ENCODE measurements at places on chromosomes 12 and 14. TPM values are rescaled to one million over a fixed set of nuclear protein-coding genes. Genes with fewer than 3 reads are reported as not detected.

DNA sequence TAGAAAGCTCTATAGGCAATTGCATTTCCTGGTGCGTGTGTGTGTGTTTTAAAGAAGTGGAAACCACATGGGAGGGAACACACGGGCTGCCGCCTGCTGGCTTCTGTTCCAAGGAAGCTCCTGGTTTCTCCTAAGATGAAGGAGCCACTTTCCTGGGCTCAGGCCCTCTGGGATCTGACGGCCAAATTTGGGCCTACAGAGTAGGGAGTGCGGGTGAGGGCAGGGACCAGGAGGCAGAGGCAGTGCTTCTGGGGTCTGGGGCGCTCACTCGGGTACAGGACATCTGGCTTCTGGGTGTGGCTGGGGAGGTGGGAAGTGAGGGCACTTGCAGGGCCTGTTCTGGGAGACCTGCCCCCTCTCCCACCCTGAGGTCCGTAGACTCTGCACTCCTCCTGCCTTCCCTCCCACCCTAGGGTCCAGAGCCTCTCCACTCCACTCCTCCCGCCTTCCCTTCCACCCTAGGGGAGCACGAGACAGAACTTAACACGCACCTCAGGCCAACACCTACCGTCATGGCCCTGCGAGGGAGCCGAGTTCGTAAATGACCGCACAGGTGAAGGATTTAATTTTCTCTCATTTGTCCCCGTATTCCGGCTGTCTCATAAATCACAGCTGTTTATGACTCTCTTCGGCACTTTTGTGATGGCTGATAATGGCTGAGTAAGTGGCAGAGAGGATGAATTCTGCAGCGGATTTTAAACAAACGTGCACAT lies 127.7 kb downstream of the KIF26A start:
- no peak for DNase-seq

DNA sequence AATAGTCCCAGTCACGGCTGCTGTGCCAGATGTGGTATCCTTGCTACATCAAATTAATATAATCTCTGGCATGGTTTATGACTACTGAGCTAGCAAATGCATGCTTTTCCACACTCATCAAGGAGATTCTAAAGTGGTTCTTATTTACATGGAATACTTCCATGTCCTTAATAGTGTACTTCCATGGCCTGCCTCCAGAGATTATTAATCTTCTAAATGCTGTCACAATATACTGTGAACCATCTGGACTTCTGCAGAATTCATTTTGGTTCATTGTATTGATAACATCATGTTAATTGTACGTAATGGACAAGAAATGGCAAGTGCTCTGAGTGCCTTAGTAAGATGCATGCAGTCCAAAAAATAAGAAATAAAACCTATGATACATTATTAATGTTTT lies 230.8 kb downstream of the NUAK1 start:
- no peak for DNase-seq

GRCh38 chr14:72781561-72782508 lies 112.1 kb downstream of the DPF3 start:
- no peak for DNase-seq

GRCh38 chr14:22411398-22412055 lies 177.5 kb downstream of the DAD1 start:
- no peak for DNase-seq

DNA sequence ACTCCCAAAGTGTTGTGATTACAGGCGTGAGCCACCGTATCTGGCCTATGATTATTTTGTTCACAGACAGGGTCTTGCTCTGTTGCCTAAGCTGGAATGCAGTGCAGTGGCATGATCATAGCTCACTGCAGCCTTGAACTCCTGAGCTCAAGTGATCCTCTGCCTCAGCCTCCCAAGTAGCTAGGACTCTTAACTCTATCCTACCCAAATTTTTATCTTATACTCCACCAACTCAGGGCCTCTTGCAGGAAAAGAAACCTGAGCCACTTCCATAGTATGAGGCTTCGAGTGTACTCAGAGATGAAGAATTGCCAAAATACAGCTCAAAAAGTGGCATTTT lies 828 bp downstream of the MMAB start:
- DNase-seq, result no peak

DNA sequence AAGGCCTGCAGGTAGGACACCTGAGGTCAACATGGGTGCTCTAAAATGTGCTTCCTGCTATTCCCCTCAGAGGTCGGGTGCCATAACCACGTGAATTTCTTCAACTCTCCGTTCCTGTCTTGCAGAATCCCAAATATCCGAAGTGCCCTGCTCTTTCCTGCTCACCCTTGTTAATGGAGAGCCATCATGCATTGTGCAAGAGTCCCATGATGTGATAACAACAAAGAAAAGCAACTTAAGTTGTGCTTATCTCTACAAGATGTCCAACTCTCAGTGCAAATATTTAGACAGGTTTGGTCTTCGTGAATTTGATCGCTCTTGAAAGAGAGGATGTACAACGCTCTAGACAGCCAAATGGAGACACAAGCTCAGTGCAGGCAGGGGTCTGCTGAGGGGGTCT lies 210.6 kb upstream of the PLXNC1 start:
- DNase-seq, result no peak

DNA sequence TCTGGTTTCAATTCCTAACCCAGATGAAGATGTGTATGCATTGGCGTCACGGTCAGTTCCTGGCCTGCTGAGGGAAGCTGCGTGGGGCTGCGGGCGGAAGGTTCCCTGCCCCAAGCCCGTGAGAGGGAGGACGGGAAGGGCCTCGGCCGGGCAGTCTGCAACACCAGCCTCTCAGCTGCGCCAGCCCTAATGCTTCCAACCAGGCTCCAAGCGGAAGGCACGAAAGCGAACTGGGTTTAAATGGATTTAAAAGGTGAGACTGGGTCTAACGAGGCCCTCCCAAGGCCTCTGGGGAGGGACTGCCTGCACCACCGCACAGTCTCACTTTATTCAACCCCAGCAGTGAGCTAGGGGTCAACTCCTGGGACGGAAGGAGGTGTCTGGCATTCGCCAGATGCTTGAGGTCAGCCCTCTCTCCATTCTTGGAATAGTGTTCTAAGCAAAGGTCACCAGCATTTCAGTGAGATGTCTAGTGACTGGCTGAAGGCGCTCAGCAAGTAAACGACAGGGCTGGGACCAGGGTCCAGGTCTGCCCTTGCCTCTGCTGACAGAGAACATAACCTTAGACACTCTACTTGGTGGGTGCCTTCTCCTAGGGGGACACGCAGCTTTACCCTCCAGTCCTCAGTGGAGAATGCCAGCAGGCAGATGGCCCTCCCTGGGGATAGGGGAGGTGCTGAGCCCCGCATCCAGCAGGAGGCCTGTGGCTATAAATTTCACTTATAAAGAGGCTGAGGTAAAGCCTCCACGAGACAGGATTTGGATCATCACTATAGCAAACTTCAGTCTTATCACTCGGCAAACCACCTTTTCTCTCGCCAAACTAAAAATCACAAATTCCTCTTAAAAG lies 92.2 kb downstream of the PIWIL1 start:
- no peak for DNase-seq

- no peak for DNase-seq
Measured at GRCh38 chr14:75784314-75784686, 123.3 kb downstream of the TTLL5 start.

DNA sequence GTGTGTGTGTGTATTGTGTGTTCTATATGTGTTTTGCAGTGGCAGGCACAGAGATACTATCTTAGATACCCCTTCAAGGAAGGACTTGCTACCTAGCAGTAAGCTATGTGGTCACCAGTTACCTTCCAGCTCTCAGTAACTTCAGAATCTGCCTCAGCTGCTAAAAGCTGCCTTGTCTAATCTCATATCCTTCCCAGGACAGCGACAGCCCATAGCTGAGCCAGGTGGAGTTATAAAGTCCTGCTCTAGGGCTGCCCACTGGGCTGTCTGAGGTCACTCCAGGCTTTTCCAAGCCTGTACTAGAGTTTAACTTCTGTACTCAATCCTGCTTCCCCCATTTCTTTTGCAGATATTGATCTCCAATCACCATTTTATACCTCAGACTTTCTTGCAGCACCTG lies 942.6 kb downstream of the GALC start:
- DNase-seq, result no peak

DNA sequence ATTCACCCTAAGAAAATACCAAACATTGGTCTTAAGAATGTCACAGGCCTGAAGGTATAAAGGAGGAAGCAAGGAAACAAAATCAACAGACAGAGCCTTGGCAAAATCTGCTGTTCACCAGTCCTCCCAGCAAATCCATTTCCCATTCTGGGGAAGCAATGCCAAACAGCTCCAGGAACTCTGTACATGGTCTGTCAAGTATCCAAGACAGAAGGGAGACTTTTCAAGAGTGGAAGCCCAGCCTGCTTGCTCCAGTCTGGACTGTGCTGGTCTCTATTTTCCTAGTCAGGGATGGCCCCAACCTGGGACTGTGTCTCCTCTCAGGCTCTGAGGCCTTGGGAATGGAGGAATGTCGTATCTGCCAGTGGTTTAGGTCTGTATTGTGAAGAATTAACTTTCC lies 251.5 kb downstream of the DAD1 start:
- DNase-seq, result no peak

DNA sequence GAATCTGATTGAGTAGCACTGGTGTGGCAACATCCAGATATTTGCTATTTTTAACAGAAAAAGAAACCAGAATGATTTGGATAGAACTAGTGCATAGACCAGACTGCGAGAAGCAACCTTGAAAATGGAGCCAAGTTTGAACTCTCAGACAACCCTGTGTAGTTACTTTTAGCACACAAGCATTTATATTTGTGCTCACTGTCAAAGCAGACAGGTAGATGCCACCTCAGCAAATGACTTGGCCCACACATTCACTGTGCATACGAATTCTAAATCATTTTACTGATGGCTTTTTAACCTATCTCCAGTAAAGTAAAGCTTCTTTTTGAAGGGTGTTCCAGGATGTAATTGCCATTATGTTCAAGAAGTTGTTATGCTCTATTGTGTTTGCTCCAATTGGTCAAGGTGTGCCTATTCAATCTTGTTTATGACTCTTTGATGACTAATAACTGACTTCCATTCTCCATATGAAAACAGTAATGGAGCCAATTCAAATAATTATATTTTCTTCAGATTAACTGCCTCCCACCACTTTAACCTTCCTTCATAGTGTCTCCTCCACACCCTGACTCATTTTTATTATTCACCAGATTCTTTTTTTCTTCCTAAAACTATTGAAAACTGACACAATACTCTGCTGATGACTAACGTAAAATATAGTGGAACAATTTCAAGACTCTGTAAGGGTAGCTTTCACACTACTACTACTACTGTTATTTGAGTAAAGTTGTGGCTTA lies 138.5 kb downstream of the CCER1 start:
- DNase-seq, result no peak

NOC4L gene
- 18.7 TPM for polyA plus RNA-seq

TAOK3 gene
- 30.7 TPM for polyA plus RNA-seq

SLC2A3 gene
- 31.4 TPM for polyA plus RNA-seq

PIANP gene
- 13.0 TPM for polyA plus RNA-seq

OR6C68 gene
- polyA plus RNA-seq, result not detected
